ENCODE measurements at places on chromosomes 16 and 17. TPM values are rescaled to one million over a fixed set of nuclear protein-coding genes. Genes with fewer than 3 reads are reported as not detected.

DNA sequence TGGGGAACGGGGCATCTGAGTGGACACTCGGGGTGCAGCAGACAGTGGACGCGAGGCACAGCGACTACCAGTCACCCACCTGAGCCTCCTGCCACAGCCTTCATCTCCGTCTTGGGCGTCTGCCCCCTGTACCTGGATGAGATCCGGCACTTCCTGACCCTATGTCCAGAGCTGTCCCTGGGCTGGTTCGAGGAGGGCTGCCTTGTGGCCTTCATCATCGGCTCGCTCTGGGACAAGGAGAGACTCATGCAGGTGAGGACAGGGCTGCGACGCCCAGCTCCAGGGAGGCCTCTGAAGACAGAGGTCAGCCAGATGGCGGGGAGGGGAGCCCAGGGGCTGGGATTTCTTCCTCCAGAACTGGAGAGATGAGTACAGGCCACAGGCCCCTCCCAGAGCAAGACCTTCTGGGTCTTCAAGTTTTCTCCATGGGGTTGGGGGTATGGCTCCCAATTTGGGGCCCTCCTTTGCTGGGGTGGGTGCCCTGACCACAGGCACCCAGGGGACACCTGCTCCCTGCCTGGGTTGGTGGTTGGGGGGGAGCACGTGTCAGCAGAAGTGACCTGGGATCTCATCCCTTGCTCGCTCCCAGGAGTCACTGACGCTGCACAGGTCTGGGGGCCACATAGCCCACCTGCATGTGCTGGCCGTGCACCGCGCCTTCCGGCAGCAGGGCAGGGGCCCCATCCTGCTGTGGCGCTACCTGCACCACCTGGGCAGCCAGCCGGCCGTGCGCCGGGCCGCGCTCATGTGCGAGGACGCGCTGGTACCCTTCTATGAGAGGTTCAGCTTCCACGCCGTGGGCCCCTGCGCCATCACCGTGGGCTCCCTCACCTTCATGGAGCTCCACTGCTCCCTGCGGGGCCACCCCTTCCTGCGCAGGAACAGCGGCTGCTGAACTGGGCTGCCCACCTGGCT is 1.9 kb downstream of the AANAT start:
- DNase-seq = no peak

DNA sequence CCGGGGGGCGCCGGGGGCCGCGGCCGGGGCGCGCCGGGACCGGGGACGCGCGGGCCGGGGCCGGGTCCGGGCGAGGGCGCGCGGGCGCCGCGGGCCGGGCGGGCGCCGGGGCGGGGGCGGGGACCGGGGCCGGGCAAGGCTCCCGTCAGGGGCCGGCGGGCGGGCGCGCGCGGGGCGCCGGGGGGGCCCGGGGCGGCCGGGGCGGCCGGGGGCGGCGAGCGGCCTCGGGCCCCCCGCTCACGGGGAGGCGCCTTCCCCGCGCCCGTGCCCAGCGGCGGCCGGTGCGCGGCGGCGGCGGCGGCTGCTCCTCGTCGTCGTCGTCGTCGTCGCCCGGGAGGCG is 563 bp downstream of the ZCCHC14 start:
- no peak for DNase-seq

DNA sequence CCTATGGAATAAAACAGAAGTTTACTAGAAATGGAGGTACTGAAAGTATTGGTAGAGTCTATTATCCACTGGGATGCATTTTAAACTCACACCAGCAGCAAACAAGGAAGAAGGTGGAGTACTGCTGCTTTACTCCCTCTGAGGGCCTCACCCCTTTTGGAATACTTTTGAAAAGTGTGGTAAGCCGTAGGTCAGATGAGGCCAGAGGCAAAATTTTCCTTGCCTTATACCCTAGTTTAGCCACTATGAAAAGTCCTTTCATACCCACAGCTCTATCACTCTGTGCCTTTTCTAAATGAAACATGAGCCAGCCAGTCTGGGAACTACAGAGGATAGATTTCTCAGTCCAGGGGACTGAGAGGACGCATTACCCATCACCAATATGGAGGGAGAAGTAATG is 14.0 kb downstream of the GDE1 start:
- peak; percentile 54 for DNase-seq

DNA sequence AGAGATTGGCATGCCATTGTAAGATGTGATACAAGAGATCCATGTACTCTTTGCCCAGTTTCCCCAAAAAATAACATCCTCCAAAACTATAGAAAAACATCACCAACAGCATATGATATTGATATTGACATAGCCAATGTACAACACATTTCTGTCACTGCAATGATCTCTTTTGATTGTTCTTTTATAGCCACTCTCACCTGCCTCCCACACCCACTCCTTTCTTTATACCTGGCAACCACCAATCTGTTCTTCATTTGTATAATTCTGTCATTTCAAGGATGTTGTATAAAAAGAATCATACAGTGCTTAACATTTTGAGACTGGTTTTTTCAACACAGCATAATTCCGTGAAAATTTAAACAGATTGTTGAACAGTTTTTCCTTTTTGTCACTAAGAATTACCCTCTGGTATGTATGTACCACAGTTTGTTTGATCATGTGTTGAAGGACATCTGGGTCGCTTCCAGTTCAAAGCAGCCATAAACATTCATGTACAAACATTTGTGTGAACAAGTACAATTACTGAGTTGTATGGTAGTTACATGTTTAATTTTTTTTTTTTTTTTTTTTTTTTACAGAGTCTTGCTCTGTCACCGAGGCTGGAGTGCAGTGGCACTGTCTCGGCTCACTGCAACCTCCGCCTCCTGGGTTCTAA is 9.9 kb downstream of the KRTAP9-1 start:
- DNase-seq = no peak

GRCh38 chr17:19996086-19996485 is 13.1 kb upstream of the SPECC1 start:
- DNase-seq = no peak

DNA sequence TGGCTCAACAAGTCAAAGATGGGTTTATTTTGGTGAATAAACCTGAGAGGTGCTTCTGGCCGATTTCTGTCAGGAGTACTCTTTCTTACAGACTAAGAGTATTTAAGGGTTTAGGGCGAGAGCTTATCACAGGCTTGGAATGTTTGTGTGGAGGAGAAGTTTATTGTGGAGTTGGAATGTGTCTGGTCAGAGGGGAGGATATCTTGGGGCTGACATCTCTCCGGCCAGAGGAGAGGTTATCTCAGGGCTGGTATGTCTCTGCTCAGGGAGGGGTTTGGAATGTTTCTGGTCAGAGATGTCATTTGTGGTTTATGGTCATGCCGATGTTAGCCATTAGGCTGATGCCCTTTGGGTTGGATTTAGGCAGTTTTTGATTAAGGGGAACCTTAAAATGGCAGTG is 236.4 kb upstream of the EEF2KMT start:
- no peak for DNase-seq

- DNase-seq = no peak
These were observed 45.8 kb upstream of the CIBAR2 start for GRCh38 chr16:85157813-85158742.

DNA sequence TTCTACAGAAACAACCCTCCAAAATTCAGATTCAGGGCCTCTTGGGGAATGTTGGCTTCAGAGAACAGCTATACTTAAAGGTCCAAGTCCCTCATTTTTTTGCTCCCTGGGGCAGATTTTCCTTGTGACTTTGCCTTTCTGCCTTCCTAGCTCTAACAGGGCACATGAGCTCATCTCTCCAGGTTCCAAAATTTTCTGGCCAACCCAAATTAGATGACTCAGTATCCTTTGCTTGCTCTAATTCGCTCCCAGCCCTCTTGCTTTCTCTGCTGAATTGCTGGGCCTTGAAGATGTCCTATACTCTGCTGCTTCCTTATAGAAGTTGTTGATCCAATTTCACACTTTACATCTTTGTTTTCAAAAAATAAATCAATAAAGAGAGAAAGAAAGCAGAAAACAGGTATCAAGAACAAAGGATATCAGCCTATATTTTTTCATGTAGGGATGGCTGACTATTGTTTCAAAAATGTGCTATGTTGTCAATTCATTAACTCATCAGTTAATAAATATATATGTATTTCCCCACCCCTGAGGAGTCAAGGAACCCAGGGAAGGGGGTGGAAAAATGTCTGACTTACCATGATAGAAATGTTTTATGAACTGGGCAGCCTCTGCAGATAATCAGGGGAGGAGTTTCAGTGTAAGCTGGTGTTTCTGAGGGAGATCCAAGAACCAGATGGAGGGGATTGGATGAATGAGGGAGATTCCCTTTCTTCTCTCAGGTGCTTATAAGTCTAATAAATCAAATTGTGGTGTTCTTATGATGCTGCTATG is 1.0 kb upstream of the KRTAP4-2 start:
- DNase-seq = no peak

- DNase-seq = no peak
These were observed 95.0 kb downstream of the RAB11FIP4 start for GRCh38 chr17:31486351-31487062.

GRCh38 chr17:81558115-81558468 is 5.9 kb upstream of the FAAP100 start:
- no peak for DNase-seq

DNA sequence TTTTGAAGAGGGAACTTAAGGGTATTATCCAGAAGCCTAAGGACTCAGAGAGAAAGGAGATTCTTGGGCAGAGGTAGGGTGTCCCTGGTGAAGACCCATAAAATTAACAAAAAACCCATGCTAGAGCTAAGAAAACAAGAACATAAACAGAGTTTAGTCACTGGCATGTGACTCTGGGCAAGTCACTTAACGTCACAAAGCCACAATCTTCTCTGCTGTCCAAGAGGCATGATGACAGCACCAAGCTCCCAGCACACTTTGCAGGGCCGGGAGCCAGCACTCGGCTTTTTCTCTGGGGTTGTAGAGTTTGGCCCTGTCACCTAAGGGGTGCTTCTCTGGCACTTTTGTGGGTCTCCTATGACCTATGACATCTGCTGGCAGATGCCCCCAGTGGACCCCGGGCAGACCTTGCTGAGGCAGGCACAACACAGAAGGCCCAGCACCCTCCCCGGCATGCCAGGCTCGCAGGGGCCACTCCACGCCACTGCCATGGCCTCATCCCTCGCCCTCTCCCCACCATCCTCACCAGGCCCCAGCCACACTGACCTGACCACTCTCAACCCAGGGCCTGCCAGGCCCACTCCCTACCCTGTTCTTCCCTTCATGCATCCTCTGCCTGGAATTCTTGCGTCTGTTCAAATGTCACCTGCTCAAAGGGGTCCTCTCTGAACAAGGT is 69.8 kb downstream of the DYNLRB2 start:
- DNase-seq = no peak

GRCh38 chr17:35931794-35932425 is 1.3 kb upstream of the RDM1 start:
- DNase-seq = no peak

GRCh38 chr17:77326076-77326591 is 185.4 kb downstream of the SEC14L1 start:
- no peak for DNase-seq

GRCh38 chr17:61464843-61465180 is 12.6 kb downstream of the TBX4 start:
- DNase-seq = no peak

DNA sequence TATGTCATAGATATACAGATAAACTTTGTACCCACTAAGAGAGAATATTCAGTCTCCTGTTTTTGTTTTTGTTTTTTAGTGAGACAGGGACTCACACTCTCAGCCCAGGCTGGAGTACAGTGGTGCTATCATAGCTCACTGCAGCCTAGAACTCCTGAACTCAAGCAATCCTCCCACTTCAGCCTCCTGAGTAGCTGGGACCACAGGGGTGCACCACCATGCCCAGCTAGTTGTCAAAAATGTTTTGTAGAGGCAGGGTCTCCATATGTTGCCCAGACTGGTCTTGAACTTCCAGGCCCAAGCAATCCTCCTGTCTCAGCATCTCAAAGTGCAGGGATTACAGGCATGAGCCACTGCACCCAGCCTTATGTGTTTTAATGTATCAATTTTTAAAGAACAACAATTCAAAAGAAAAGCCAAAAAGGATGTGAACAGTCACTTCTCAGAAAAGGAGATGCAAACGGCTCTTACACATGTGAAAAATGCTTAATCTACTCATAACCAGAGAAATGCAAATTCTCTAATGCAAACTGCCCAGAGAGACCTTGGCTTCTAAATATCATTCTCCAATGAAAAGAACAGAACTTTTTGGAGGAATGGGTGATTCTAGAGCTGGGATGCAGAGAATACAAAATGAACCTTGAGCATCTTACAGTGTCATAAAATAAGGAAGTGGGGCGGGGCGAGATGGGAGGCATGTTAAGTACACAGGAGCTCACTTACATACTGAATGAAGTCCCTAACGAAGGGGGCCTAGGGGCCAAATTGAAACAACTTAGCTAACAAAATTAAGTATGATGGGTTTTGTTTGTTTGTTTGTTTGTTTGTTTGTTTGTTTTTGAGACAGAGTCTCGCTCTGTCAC is 7.3 kb upstream of the CMTM3 start:
- no peak for DNase-seq

- DNase-seq = no peak
These were observed 23.8 kb downstream of the COTL1 start for GRCh38 chr16:84593825-84594724.

GRCh38 chr17:77968788-77969187 is 10.3 kb downstream of the TNRC6C start:
- DNase-seq = no peak

DNA sequence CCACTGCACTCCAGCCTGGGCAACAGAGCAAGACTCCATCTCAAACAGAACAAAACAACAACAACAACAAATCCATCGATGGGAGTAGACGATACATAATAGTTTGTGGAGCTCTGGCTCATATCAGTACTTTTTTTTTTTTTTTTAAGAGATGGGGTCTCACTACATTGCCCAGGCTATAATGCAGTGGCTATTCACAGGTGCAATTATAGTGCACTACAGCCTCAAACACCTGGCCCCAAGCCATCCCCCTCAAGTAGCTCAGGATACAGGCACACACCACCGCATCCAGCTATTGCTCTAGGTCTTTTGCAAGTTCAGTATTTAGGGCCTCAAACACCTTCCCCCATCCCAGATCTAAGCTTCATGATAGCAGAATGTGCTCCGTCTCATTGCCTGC is 110.6 kb downstream of the KATNIP start:
- no peak for DNase-seq

GRCh38 chr17:11889266-11889665 is 108.0 kb downstream of the ZNF18 start:
- no peak for DNase-seq

DNA sequence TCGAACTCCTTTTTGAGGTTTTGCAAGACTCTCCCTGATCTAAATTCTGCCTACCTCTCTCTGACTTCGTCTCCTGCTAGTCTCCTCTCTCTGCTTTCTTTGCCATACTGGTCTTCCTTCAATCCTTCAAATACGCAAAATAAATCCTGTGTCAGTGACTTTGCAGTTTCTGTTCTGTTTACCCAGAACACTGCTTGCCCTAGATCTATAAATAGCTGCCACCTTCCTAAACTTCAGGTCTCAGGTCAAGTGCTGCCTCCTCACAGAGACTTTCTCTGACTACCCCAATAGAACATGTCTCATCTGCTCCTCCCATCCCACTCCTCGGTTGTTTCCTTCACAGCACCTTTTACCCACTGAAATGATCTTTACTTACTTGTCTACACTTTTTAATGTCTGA is 78.9 kb downstream of the TRIM37 start:
- no peak for DNase-seq

- no peak for DNase-seq
These were observed 2.0 kb downstream of the ROGDI start for GRCh38 chr16:4800290-4801041.

- DNase-seq = no peak
These were observed 83.8 kb upstream of the PMFBP1 start for GRCh38 chr16:72255786-72256185.

ADAM11 gene
- 0.55 TPM for total RNA-seq

SLC5A10 gene
- total RNA-seq = 0.17 TPM

PALB2 gene
- total RNA-seq = 15.1 TPM

DDX52 gene
- total RNA-seq = 31.8 TPM

SLC47A1 gene
- total RNA-seq = 1.3 TPM

ANKRD40CL gene
- not detected for total RNA-seq

TBX2 gene
- 0.44 TPM for total RNA-seq

SPN gene
- total RNA-seq = 0.17 TPM

PITPNM3 gene
- total RNA-seq = 17.3 TPM

USP32 gene
- total RNA-seq = 32.6 TPM

ENPP7 gene
- not detected for total RNA-seq
